T-cell (primary cell): ENCODE measurements at places on chromosomes 2 and 18. TPM values are rescaled to one million over a fixed set of nuclear protein-coding genes. Genes with fewer than 3 reads are reported as not detected.

DNA sequence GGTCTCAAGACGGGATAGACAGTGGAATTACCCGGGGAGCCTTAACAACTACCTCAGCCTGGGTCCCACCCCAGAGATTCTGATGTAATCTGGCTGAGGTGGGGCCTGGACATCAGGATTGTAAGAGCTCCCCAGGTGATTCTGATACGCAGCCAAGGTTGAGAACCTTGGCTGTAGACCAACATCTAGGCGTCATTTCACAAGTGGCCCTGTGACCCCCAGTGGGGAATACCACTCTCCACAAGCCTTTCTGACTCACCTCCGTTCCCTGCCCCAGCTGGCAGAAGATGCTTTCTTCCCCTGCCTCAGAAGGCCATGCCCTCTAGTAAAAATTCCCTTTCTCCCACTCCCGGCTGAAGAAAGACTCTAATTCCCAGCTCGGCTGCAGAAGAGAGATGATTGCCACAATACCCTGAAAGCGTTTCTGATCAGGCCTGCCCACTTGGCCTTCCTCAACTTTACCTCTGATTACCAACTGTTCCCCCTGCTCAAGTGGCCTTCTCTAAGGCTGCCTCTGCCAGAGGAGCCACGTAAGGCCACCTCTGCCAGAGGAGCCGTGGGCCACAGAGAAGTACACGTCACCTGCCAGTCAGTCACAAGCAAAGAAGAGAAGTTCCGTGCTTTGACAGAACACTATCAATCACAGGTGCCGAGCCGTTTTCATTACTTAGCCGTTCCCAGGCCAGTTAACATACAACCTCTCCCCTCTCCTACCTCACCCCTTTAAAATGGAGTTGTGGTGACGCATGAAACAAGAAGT, 116.8 kb upstream of the PKDCC start:
- DNase-seq: no peak

DNA sequence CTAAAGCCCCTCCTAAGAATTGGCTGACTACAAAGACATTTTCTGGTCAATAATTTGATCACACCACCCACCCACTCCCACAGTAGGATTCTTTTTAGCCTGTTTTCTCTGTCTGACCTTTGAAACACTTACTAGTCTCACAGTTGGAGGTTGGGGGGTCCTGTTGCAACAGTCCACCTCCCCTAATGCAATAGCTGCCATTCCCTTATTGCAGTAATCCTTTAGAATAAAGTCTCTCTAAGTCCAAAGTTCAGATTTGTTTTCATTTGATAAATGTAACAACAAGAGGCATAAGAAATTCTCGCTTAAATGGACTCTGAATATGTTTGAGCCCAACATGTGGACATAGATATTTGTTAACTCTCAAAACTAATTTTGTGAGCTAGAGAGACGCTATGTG, 1326.8 kb upstream of the TMEFF2 start:
- no peak for DNase-seq

The TCF23 gene
- total RNA-seq: not detected

DNA sequence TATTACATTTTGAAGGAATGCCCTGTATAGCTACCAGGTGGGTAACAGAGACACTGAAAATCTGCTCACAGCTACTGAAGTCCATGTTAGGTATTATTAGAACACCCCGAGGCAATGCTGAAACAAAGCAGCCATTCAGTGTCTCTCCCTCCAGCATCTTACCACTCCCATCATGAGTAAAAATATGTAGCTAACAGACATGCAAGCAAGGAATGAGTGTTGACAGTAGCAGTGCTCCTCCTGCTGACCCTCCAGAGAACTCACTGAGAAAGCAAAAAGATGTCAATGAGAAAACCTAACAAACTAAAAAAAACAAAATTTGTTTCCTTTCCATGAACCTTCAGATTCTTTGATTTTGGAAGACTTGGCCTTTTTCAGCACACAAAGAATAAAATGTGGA, 393.9 kb downstream of the LRRTM1 start:
- no peak for DNase-seq

GRCh38 chr2:168545439-168546082, 89.5 kb downstream of the CERS6 start:
- DNase-seq: no peak

The RBM44 gene
- total RNA-seq: 0.53 TPM

GRCh38 chr2:36357847-36358659, 2.5 kb downstream of the CRIM1 start:
- no peak for DNase-seq

GRCh38 chr18:12035481-12035880, 54.2 kb downstream of the IMPA2 start:
- no peak for DNase-seq
